ENCODE measurements at places on chromosomes 7 and 10.

DNA sequence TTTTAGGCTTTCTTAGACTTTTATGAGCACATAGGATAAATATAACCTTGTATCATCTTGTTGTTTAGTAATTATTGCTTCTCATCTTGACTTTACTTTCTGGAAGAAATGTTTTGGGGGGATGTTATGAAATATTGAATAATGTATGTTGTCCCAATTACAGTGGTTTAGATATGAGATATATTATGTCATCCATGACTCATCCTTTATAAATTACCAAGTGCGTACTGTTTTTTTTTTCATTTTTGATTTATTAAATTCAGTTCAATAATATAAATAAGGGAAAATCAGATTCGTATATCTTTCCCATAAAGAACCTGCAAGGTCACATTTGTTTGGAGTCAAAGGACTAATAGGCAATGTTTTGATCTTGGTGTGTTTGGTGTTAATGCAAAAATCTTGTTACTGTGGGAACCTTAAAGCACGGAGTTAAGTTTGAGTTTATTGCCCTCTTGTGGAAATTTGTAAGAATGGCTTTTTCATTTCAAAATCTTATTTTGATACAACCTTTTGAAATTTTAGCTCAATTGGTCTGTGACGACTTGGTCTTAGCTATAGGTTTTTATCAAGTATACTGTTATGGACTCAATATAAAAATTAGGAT lies 108.6 kb downstream of the SRI start:
- no peaks in the 10 kb centered on the region for H3K36me3 ChIP-seq
- no peak for DNase-seq
- no peaks in the 10 kb centered on the region for H3K27me3 ChIP-seq

- H3K27ac ChIP-seq = no peak overlapping the region
- no peaks in the 10 kb centered on the region for H3K27me3 ChIP-seq
- H3K36me3 ChIP-seq = no peaks in the 10 kb centered on the region
- DNase-seq = no peak
Measured at GRCh38 chr7:119963654-119964053, 309.3 kb upstream of the KCND2 start.

DNA sequence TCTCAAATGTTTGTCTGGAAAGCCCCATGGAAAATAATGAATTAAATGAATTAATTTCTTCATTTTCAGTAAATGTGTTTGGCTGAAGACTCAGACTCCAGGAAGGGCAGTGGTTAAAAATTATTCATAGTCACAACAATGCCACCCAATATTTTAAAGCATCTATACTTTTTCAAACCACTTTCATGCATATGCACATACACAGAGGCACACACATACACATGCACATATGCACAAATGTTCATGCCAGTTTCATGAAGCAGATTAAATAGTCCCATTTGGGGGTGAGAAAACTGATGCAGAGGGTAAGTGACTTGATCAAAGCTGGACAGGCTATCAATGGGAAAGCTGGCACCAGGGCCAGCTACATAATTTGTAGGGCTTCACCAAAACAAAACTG lies 1.4 kb upstream of the PLA2G12B start:
- H3K36me3 ChIP-seq = no peaks in the 10 kb centered on the region
- no peaks in the 10 kb centered on the region for H3K27me3 ChIP-seq
- no peak overlapping the region for H3K27ac ChIP-seq

GRCh38 chr10:97876402-97876801 lies 26.8 kb downstream of the GOLGA7B start:
- DNase-seq = no peak
- no peaks in the 10 kb centered on the region for H3K36me3 ChIP-seq
- H3K4me1 ChIP-seq = no peaks in the 10 kb centered on the region
- H3K4me3 ChIP-seq = no peak overlapping the region

- H3K27ac ChIP-seq = no peak overlapping the region
- H3K27me3 ChIP-seq = no peaks in the 10 kb centered on the region
- no peaks in the 10 kb centered on the region for H3K36me3 ChIP-seq
- no peak overlapping the region for H3K4me3 ChIP-seq
- DNase-seq = no peak
Measured at GRCh38 chr7:142598297-142598696, 151.0 kb upstream of the PRSS1 start.

DNA sequence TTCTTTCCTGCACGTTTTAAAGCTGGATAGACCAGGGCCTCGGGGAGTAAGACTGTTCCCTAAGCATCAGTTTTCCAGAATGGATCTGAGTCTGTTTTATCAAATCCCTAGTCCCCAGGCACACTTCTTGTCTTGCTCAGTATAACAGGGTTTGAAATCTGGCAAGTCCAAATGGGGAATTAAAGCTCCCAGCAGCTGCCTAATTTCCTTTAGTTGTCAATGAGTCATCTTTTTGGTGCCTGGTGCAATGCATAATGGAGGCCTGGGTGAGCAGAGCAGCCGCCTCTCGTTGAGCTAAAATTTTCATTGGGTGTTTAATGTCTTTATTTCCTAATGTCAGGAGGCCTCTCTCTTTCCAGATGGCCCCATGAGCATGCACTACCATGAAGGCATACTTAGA lies 87.9 kb downstream of the STRA8 start:
- H3K4me3 ChIP-seq = no peak overlapping the region
- no peaks in the 10 kb centered on the region for H3K36me3 ChIP-seq
- no peak for DNase-seq
- H3K27me3 ChIP-seq = no peaks in the 10 kb centered on the region
- H3K27ac ChIP-seq = no peak overlapping the region

DNA sequence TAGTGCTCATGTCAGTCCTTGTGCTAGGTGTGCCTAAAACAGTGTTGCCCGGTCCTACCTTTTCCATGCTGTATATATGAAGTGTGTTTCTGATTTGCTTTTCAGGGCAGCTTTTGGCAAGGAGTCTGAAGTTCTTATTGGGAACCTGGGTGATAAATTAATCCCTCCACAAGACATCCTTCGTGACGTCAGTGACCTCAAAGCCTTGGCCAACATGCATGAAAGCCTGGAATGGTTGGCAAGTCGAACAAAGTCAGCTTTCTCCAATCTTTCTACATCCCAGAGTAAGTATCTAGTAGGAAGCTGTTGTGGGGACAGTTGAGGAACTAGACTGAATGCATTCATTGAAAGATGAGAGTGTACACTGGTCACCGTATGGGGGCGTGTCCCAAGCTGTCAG lies 189.4 kb upstream of the LRGUK start:
- DNase-seq = no peak
- no peak overlapping the region for H3K4me3 ChIP-seq
- no peaks in the 10 kb centered on the region for H3K4me1 ChIP-seq
- no peaks in the 10 kb centered on the region for H3K27me3 ChIP-seq

GRCh38 chr10:60534761-60535389 lies 145.2 kb upstream of the ANK3 start:
- H3K27ac ChIP-seq = no peak overlapping the region
- H3K4me1 ChIP-seq = no peaks in the 10 kb centered on the region
- H3K27me3 ChIP-seq = no peaks in the 10 kb centered on the region
- H3K36me3 ChIP-seq = no peaks in the 10 kb centered on the region

DNA sequence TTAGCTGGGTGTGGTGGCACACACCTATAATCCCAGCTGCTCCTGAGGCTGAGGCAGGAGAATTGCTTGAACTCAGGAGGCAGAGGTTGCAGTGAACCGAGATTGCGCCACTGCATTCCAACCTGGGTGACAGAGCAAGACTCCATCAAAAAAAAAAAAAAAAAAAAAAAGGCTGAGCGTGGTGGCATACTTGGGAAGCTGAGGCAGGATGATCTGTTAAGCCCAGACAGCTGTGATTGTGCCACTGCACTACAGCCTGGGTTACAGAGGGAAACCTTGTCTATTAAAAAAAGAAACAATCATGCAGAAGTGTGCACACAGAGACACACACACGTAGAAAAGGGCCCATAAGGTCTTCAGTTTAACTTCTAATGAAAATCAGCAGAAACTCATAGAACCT lies 150.6 kb downstream of the TPST1 start:
- no peaks in the 10 kb centered on the region for H3K27me3 ChIP-seq
- DNase-seq = no peak
- H3K4me1 ChIP-seq = no peaks in the 10 kb centered on the region

GRCh38 chr7:421136-421991 lies 98.3 kb downstream of the PDGFA start:
- H3K4me1 ChIP-seq = peaks cover 23% of the 10 kb centered on the region
- no peak overlapping the region for H3K27ac ChIP-seq
- no peaks in the 10 kb centered on the region for H3K36me3 ChIP-seq
- no peak for DNase-seq
- no peak overlapping the region for H3K4me3 ChIP-seq

DNA sequence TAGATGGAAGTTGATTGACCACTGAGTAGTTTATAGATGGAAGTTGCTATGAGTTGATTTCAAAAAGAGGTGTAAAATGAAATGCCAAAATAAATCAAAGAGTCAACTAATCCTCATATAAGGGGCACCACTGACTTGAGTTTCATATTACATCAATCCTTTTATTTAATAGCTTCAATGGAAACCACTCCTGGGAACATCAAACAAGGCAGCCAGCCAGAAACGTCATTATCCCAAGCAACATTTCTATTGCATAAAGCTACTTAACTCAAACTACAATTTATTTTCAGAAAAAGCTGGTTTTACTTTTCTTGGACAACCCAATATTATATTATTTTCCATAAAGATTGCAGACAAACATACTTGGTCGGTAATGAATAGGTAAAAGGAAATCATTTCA lies 162.1 kb downstream of the TSPAN12 start:
- H3K27ac ChIP-seq = no peak overlapping the region
- no peak for DNase-seq
- no peaks in the 10 kb centered on the region for H3K27me3 ChIP-seq
- H3K4me3 ChIP-seq = no peak overlapping the region
- no peaks in the 10 kb centered on the region for H3K36me3 ChIP-seq
- H3K4me1 ChIP-seq = no peaks in the 10 kb centered on the region

DNA sequence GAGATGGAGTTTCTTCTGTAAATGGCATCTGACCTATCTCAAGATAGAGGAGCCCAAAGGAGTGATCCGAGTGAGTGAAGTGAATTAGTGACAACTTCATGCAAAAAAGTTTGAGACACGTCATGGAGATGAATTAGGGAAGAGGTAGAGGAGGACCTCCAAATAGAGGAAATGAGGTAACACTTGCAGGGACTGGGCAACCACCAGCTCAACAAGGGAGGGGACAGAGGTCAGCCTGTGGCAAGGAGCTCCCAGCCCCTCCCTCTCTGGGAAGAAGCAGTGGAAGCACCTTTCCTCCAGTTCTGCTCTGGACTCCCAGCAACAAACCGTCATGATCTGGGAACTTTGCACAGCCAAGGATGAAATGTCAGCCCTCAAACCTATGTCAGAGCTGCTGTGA lies 83.5 kb upstream of the IKZF1 start:
- no peaks in the 10 kb centered on the region for H3K27me3 ChIP-seq
- H3K36me3 ChIP-seq = no peaks in the 10 kb centered on the region
- no peak for DNase-seq
- no peaks in the 10 kb centered on the region for H3K4me1 ChIP-seq

DNA sequence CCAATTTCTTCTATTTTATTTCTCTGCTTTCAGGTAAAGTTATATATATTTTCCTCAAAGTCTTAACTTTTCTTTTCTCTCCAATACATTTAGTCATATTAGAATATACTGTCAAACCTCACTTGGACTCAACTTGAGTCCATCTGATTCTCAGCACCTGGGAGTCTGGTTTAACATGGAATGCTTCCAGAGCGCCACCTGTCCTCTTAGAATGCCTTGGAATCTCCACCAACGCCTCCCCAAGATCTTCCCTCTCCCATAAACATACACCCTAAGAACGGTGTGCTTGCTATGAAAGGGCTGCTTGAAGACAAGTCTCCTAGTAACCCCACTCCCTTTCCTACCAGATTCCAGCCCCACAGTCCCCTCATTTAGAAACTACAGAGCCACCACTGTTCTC lies 229.1 kb upstream of the MKLN1 start:
- H3K4me3 ChIP-seq = no peak overlapping the region
- no peaks in the 10 kb centered on the region for H3K27me3 ChIP-seq
- H3K36me3 ChIP-seq = peaks cover 14% of the 10 kb centered on the region
- H3K4me1 ChIP-seq = no peaks in the 10 kb centered on the region

DNA sequence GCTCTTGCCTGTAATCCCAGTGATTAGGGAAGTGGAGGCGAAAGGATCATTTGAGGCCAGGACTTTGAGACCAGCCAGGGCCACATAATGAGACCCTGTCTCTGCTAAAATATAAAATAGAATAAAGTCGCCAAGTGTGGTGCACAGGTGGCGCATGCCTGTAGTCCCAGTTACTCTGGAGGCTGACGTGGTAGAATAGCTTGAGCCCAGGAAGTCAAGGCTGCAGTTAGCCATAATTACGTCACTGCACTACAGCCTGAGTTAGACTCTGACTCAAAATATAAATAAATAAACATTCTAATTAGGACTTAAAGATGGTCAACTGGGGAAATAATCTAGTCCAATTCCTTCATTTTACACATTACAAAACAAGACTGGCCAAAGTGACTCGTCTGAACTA lies 768 bp downstream of the CHCHD2 start:
- H3K4me3 ChIP-seq = peak overlapping the region; percentile 81
- H3K27ac ChIP-seq = peak overlapping the region; percentile 88
- H3K4me1 ChIP-seq = peaks cover 17% of the 10 kb centered on the region
- no peak for DNase-seq

- H3K27me3 ChIP-seq = no peaks in the 10 kb centered on the region
- H3K4me1 ChIP-seq = peaks cover 5% of the 10 kb centered on the region
- H3K4me3 ChIP-seq = no peak overlapping the region
- no peak for DNase-seq
- H3K27ac ChIP-seq = no peak overlapping the region
- no peaks in the 10 kb centered on the region for H3K36me3 ChIP-seq
Measured at GRCh38 chr10:45428611-45429510, 54.8 kb downstream of the ALOX5 start.

GRCh38 chr7:47779341-47779771 lies 168.9 kb downstream of the PKD1L1 start:
- no peak overlapping the region for H3K27ac ChIP-seq
- no peaks in the 10 kb centered on the region for H3K27me3 ChIP-seq
- H3K36me3 ChIP-seq = no peaks in the 10 kb centered on the region
- H3K4me3 ChIP-seq = no peak overlapping the region
- peaks cover 17% of the 10 kb centered on the region for H3K4me1 ChIP-seq

DNA sequence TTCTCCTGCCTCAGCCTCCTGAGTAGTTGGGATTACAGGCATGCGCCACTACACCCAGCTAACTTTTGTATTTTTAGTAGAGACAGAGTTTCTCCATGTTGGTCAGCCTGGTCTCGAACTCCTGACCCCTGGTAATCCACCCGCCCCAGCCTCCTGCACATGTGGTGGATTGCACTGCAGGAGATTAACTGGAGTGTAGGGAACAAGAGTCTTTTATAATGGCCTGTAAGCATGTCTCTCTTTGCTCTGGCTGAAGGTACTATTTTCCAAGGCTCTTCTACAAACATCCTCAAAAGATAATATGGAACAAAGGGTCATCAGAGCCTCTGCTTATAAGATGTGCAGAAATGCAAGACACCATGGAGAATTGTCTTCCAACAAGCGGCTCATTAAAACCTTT lies 3.2 kb downstream of the TOMM7 start:
- DNase-seq = no peak
- peaks cover 36% of the 10 kb centered on the region for H3K4me1 ChIP-seq
- no peak overlapping the region for H3K4me3 ChIP-seq

GRCh38 chr7:120160166-120160565 lies 112.8 kb upstream of the KCND2 start:
- H3K27me3 ChIP-seq = no peaks in the 10 kb centered on the region
- H3K4me3 ChIP-seq = no peak overlapping the region
- no peak for DNase-seq
- no peaks in the 10 kb centered on the region for H3K4me1 ChIP-seq

- peaks cover 8% of the 10 kb centered on the region for H3K4me1 ChIP-seq
- H3K36me3 ChIP-seq = peaks cover 29% of the 10 kb centered on the region
- no peak overlapping the region for H3K4me3 ChIP-seq
- peak; percentile 71 for DNase-seq
- H3K27me3 ChIP-seq = no peaks in the 10 kb centered on the region
Measured at GRCh38 chr10:11270135-11270857, 252.6 kb downstream of the CELF2 start.

- no peak for DNase-seq
- H3K27me3 ChIP-seq = no peaks in the 10 kb centered on the region
- no peak overlapping the region for H3K27ac ChIP-seq
Measured at GRCh38 chr10:22760025-22760424, 45.6 kb upstream of the PIP4K2A start.

All from tibial artery (tissue), 4 donors.